Thoracic aorta (tissue), 2 donors: ENCODE measurements at places on chromosomes 5 and 9. TPM values are rescaled to one million over a fixed set of nuclear protein-coding genes. Genes with fewer than 3 reads are reported as not detected.
A peak's percentile ranks its signal among the peaks of the same experiment; 100 is the strongest.

GRCh38 chr9:130443840-130444492, 795 bp upstream of the ASS1 start:
- no peak for DNase-seq

DNA sequence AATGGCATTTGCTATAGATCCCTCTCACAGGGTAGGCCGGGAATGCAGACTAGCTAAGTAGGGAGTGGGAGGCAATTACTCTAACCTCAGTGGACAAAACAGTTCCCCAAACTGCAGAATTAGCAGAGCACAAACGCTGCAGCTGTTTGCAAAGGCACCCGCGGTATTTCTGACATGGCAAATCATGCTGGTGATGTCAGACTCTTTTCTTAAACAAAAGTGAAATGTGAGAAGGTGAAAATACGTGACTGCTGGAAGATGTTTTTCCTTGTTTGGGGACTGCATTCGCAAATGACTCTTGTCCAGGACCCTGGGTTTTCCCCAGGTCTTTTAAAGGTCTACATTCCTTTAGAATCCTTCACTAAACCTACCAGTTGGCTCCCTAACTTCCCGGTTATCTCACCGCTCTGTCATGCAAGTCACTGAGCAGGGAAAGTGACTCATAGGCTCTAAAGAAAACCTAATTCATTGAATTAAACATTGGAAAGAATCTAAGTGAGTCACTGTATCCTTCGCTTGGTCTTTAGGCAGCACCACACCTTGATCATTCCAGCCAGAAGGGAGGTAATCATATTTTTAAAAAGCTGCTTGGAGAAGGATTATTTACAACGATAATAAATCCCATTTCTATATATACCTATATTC, 91.5 kb upstream of the DNAH5 start:
- peak; percentile 54 for DNase-seq

GRCh38 chr5:176532795-176533194, 4.4 kb downstream of the RNF44 start:
- DNase-seq, result no peak

- DNase-seq, result no peak
These were observed 33.1 kb downstream of the CNTRL start for GRCh38 chr9:121107881-121108280.

- no peak for DNase-seq
These were observed 179.8 kb downstream of the SLC12A2 start for GRCh38 chr5:128263357-128263756.

GRCh38 chr9:37652261-37652660, 1.5 kb downstream of the FRMPD1 start:
- no peak for DNase-seq

The OSMR gene
- total RNA-seq, result 190 TPM

The PCDHA8 gene
- 0.14 TPM for total RNA-seq

The SPATA31D4 gene
- not detected for total RNA-seq

The TMEM171 gene
- not detected for total RNA-seq

The ADGRD2 gene
- not detected for total RNA-seq

The MYMK gene
- total RNA-seq, result not detected

The TCOF1 gene
- total RNA-seq, result 47.0 TPM
